Activated CD8-positive, alpha-beta T cell treated with anti-CD3 and anti-CD28 coated beads for 36 hours (primary cell): ENCODE measurements at places on chromosomes 1 and 21.

- H3K4me1 ChIP-seq, result peaks cover 24% of the 10 kb centered on the region
- no peak overlapping the region for H3K4me3 ChIP-seq
- peaks cover 10% of the 10 kb centered on the region for H3K36me3 ChIP-seq
- no peak for DNase-seq
- no peaks in the 10 kb centered on the region for H3K27me3 ChIP-seq
Observed at GRCh38 chr1:91699339-91699974, 186.5 kb downstream of the TGFBR3 start.

DNA sequence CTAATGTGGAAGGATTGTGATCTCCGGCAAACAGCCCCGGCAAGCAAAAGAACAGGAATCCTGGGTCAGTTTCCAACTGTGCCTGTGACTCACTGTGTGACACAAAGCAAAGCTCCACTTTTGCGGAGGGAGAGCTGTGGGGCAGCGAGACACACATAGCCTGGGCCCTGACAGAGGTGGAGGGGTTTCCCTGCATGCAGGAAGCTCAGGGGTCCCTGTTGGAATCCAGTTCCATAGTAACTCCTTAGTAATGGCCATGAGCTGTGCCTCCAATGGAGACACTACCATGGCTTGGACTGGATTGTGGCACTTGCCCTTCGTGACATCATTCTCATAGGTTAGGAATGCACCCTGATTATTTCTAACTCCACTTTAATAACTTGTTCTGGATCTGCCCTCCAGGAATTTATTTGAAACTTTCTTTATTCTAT, 47.0 kb upstream of the ATF3 start:
- DNase-seq, result no peak
- peaks cover 32% of the 10 kb centered on the region for H3K4me1 ChIP-seq
- peaks cover 6% of the 10 kb centered on the region for H3K27me3 ChIP-seq
- no peak overlapping the region for H3K27ac ChIP-seq
- no peaks in the 10 kb centered on the region for H3K36me3 ChIP-seq

DNA sequence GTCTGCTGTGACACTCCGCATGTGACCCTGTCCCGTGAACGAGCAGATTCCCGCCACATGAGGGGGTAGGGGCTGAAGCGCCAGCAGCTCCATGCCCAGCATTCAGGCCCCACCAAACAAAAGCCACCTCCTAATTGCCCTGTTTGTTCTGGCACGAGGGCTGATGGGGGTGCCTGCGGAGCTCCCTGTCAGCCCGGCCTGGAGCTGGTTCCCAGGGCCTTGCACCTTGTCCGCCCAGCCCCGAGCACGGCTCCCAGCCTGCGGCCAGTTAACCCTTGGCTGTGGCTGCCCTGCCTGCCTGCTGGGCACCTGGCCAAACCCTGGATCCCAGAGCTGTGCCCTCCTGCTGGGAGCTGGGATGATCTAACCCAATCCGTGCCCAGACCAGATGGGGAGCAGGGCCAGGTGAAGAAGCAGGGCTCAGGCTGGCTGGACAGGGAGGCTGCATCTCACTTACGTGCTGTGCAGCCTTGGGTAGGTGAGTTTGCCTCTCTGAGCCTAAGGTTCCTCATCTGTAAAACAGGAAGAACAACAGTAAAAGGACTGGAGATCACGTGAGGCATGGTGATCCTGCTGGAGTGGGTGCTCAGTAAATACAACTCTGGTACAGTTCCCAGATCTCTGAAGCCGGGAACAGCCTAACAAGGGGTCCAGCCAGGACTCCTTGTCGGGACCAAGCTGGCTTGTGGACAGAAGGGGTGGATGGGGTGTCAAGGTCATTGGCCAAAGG, 110.9 kb upstream of the IFFO2 start:
- H3K4me1 ChIP-seq, result no peaks in the 10 kb centered on the region
- H3K27me3 ChIP-seq, result no peaks in the 10 kb centered on the region
- no peak for DNase-seq
- H3K27ac ChIP-seq, result no peak overlapping the region
- H3K4me3 ChIP-seq, result no peak overlapping the region
- no peaks in the 10 kb centered on the region for H3K36me3 ChIP-seq

DNA sequence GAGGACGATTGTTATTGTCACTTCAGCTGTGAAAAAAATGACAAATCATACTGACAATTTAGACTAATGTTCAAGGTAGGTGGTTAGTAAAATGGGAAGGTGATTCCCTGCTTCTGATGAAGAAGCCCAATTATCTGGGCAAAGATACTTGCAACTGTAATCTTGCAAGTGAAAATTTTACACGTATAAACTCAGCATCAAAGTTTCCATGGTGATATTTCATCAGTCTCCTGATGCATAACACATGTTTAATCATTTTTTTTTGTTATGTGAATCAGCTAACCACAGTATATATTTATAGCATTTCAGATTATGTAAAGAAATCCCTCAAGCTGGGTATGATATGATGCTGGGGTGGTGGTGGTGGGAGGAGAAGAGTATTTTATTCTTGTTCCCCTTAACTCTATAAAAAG, 16.4 kb upstream of the KCNK1 start:
- DNase-seq, result no peak
- H3K4me1 ChIP-seq, result peaks cover 11% of the 10 kb centered on the region
- no peak overlapping the region for H3K4me3 ChIP-seq
- H3K36me3 ChIP-seq, result no peaks in the 10 kb centered on the region
- H3K27ac ChIP-seq, result no peak overlapping the region

DNA sequence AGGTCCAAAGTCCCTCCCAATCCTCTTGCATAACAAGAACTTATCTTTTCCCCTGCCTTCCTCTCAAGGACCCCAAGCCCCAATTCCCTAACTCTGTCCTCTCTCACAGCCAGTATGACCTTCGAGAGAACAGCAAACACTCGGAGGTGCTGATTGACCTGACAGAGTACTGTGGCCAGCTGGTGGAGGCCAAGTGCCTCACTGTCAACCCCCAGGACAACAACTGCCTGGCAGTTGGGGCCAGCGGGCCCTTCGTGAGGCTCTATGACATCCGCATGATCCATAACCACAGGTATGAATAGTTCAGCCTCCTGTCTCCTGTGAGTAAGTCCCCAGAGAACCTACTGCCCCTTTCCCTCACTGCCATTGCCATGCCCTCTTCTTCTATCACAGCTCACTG, 29.9 kb upstream of the TMEM222 start:
- no peaks in the 10 kb centered on the region for H3K36me3 ChIP-seq
- no peak overlapping the region for H3K4me3 ChIP-seq

DNA sequence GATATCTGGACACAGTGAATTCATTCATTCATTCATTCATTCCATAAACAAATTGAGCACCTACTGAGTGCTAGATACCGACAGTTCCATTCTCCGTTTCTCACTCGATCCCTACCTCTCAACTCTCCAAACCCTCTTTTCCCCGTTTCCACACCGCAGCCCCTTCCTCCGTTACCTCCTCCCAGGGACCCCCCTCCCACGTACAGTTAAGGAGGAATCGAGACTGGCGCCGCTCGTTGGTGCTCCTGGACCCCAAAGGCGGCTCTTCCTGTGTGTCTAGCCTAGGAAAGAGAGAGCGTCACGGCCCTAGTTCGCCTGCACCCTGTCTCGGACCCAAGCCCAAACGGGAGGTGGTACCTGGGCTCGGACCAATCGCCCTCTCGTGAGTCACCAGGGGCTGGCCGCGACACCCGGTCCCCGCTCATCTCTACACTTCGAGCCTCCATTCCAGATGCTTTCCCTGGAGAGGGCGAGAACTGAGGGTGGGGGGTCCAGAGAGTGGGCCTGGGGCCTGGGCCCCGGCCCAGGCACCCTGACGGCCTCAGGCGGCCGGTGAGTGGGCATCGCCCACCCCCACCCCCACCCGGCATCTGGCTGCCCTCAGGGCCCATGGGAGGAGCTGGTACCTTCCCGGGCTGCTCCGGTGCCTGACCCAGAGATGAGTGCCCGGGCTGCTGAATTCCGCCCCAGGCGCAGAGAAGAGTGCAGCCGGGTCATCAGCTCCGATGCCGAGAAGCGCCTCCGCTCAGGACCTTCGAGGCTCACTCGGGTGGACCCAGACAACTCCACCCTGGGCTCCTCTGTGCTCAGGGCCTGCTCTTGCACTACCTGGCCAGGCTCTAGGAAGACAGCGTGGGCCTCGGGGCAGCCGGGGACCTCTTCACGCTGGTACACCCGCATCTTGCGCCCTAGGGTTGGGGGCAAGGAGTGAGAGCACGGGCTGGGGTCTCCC, 4.9 kb downstream of the ARHGEF19 start:
- no peaks in the 10 kb centered on the region for H3K27me3 ChIP-seq
- H3K36me3 ChIP-seq, result peaks cover 4% of the 10 kb centered on the region
- H3K27ac ChIP-seq, result peak overlapping the region; percentile 90

GRCh38 chr21:34909492-34910292, 139.4 kb downstream of the RUNX1 start:
- H3K4me1 ChIP-seq, result peaks cover 72% of the 10 kb centered on the region
- H3K4me3 ChIP-seq, result no peak overlapping the region
- no peaks in the 10 kb centered on the region for H3K27me3 ChIP-seq
- no peak for DNase-seq
- H3K36me3 ChIP-seq, result no peaks in the 10 kb centered on the region

DNA sequence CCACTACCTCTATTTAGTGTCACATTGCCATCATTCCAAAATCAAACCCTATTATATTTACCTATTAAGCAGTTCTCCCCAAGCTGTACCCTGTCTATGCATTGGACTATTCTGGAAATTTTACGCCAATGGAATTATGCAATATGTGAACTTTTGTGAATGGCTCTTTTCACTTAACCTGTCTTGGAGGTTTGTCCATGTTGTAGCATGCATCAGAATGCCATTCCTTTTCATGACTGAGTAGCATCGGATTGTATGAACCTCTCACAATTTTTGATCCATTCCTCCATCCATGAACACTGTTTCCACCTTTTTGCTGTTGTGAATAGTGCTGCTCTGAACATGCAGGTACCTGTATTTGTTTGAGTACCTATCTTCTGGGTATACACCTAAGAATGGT, 33.7 kb downstream of the FAM163A start:
- no peak overlapping the region for H3K4me3 ChIP-seq
- H3K4me1 ChIP-seq, result no peaks in the 10 kb centered on the region
- DNase-seq, result no peak
- H3K27ac ChIP-seq, result no peak overlapping the region
- H3K36me3 ChIP-seq, result no peaks in the 10 kb centered on the region

- DNase-seq, result no peak
- H3K27me3 ChIP-seq, result peaks cover 15% of the 10 kb centered on the region
- no peaks in the 10 kb centered on the region for H3K36me3 ChIP-seq
- H3K4me1 ChIP-seq, result no peaks in the 10 kb centered on the region
Observed at GRCh38 chr1:226541631-226542622, 6.6 kb upstream of the STUM start.

DNA sequence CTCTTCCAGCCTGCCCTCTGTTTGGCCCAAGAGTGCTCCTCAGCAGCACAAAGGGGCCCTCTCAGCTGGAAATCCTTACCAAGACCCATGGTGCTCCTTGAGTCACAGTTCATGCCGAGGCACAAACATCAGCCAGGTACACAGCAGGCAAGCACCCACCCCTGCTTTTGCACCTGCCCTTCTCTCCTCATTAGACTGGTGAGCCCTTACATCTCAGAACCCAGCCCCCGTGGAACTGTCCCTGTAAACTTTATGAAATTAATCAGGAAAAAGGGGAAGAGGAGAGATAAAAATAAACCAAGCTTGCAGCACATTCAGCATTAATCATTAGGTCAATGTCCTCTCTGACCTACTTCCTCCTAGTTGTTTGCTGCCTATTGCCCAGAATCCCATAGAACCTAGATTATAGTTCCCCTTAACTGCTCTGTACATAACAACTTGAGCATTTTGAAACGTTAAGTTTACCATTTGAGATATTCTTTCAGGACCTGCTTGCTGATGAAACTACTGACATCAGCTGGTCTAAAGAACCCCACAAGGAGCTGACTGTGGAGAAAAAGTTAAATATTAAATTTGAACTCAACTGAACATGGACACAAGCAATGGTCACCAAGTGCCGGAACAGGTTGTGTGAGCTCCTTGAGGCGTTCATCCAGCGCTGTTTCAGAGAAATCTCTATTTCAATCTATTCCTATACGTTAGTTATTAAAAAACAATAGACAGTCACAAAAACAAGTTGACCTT, 738.4 kb downstream of the MATN1 start:
- no peak overlapping the region for H3K4me3 ChIP-seq
- no peak for DNase-seq
- H3K4me1 ChIP-seq, result no peaks in the 10 kb centered on the region

DNA sequence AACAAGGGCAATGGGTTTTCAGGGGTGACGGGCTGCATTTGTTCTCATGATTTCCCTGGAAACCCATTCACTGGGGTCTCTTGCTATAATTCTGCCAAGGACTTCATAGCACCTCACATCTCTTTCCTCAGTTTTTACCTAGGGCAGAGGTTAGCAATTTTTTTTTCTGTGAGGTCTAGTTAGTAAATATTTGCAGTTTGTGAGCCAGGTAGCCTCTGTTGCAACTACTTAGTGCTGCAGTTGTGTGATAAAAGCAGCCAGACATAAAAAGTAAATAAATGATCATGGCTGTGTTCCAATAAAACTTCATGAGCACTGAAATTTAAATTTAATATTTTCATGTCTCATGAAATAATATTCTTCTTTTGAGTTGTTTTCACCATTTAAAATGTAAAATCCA, 37.7 kb downstream of the IFI44 start:
- no peak overlapping the region for H3K4me3 ChIP-seq
- peaks cover 7% of the 10 kb centered on the region for H3K27me3 ChIP-seq
- no peaks in the 10 kb centered on the region for H3K36me3 ChIP-seq
- no peaks in the 10 kb centered on the region for H3K4me1 ChIP-seq
- H3K27ac ChIP-seq, result no peak overlapping the region
- no peak for DNase-seq

DNA sequence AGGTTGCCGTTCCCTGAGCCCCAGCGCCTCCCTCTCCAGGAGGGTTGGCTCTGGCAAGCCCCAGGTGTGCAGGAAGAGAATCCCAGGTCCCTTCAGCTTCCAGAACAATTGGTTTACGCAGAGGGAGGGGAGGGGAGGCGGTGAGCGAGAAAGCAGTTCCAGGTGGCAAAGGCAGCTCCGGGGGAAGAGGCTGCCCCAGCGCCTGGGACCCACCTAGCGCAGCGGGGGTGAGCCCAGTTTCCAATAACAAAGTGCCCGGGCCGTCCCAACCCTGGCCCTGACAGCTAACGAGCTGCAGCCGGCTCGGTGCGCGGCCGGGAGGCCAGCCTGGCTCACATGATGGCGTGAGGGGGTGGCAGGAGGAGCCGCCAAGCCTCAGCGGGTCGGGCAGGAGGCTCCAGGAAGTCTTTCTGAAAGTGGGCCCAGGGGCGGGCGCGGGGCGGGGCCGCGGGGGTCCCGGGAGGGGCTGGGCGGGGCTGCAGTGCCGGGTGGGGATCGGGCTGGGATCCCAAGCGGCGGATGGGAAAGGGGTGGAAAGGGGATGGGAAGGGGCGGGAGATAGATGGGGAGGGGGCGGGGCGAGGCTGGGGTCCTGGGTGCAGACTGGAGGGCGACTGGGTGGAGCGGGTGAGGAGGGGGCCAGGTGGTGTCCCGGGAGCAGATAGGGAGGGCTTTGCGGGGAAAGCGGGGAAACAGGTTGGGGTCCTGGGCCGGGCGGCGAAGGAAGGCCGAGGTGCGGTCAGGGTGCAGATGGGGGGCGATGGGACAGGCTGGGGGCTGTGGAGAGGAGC, 22.8 kb downstream of the DHRS3 start:
- peak; percentile 71 for DNase-seq
- peaks cover 59% of the 10 kb centered on the region for H3K4me1 ChIP-seq
- H3K27ac ChIP-seq, result peak overlapping the region; percentile 55
- peaks cover 44% of the 10 kb centered on the region for H3K36me3 ChIP-seq
- peak overlapping the region; percentile 71 for H3K4me3 ChIP-seq
